Activated T-cell treated with anti-CD3 and anti-CD28 coated beads for 48 hours (primary cell): ENCODE measurements at places on chromosomes 2 and 18.

DNA sequence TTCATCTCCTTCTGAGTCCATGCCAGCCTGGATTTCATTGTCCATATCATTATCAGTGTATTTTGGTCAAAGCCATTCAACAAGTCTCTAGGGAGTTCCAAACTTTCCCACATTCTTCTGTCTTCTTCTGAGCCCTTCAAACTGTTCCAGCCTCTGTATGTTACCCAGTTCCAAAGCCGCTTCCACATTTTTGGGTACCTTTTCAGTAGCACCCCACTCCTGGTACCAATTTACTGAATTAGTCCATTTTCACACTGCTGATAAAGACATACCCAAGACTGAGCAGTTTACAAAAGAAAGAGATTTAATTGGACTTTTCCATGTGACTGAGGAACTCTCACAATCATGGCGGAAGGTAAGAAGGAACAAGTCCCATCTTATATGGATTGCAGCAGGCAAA, 47.4 kb downstream of the TANC1 start:
- DNase-seq, result no peak

- no peak for DNase-seq
These were observed 1.1 kb upstream of the HOXD8 start for GRCh38 chr2:176128172-176128981.

DNA sequence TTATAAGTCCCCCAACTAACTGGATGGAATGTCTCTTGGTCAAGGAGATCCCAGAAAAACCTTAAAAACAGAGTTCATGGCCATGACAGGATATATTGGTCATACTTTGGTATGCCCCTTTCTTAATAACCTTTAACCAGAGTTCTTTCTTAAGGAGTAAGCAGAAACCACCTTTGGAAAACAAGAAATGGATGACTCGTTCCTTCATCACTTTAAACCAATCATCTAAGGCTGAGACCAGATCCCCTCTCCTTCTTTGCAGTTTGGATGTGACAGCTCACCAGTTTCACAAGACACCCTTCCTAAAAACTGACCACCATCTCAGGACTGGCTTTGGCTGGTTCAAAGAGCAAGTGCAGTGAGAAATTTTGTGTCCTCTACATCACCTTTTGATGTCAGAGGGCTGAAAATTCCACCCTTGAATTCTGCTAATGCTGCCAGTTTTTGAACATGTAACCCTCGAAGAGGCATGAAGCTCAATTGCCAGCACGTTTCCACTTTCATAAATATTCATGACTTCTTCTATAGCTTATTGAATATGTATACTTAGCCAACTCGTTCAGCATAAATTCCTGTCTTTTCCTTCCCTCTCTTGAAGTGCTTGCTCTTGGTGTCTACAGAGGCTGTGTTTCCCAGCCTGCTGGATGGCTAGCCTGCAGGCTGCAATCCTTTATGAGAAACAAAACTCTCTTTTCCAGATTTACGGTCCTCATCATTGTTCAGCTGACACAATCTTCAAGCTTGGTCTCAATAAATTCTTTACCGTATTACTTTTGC, 1323.5 kb upstream of the TMEFF2 start:
- DNase-seq, result no peak

- no peak for DNase-seq
These were observed 5.1 kb downstream of the AFF3 start for GRCh38 chr2:100137318-100137717.

GRCh38 chr2:193845604-193846003, 1650.9 kb upstream of the TMEFF2 start:
- no peak for DNase-seq

- no peak for DNase-seq
These were observed 16.6 kb upstream of the NPAS2 start for GRCh38 chr2:100803334-100803733.

GRCh38 chr2:101644842-101645383, 52.6 kb upstream of the MAP4K4 start:
- DNase-seq, result no peak

GRCh38 chr2:40204268-40204667, 247.6 kb downstream of the SLC8A1 start:
- DNase-seq, result no peak

DNA sequence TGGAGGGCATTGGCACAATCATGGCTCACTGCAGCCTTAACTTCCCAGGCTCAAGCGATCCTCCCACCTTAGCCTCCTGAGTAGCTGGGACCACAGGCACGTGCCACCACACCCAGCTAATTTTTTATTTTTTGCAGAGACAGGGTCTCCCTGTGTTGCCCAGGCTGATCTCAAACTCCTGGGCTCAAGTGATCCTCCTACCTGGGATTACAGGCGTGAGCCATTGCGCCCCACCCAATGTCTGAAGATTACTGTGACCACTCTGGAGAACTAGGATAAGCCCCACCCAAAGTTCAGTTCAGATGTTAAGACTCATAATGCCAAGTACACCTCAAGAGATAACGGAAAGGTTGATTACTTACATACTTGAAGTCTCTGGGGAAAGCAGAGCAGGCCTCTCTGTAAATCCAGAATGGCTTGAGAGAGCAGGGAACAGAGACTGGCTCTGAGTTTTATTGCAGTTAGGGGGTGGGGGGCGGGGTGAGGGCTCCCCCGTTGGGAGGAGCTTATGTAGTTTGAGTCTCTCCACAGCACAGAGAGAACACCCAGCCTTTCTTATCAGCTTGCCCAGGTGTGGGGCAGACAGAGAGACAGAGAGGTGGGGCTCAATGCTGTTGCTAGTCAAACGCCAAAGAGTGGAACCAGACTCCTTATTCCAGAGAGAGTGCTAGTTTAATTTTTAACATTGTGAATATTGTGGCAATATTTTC, 26.5 kb upstream of the ERICH2 start:
- DNase-seq, result no peak

DNA sequence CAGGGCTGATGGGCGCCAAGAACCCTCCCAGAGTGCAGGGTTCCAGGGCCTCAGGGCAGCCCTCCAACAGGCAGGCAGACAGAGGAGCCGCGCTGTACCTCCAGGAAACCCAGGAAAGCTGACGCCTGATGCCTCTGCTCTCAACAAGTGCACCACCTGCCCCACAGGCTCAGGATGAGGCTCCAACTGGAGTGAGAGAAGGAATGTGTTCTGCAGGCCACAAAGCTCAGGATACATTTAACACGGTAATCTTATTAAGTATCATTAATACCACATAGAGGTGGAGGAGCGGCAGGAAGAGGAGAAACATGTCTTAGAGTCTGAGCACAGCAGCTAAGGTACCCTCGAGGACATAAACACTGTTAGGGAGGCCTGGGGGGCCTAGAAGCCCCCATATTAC, 155.9 kb upstream of the CAPN13 start:
- DNase-seq, result no peak

DNA sequence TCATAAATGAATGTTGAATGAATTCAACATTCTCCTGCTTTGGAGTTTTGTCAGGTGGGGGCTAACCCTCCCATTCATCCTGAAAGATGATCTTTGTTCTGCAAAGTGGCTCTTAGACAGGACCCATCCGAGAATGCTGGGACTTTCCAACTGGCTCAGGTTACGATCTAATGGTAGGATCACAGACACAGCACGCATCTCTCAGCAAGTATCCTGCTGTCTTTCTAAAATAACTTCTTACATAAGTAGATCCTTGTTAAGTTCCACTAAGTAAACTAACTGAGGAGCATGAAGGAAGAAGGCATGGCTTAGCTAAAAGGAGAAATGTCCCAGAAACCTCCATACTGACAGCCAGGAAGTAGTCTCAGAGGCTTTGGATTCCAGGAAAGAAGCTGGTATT, 23.7 kb downstream of the CYP27A1 start:
- no peak for DNase-seq

GRCh38 chr18:12821408-12821807, 62.6 kb downstream of the PTPN2 start:
- no peak for DNase-seq

GRCh38 chr18:2981212-2981728, 31.7 kb downstream of the LPIN2 start:
- DNase-seq, result no peak

DNA sequence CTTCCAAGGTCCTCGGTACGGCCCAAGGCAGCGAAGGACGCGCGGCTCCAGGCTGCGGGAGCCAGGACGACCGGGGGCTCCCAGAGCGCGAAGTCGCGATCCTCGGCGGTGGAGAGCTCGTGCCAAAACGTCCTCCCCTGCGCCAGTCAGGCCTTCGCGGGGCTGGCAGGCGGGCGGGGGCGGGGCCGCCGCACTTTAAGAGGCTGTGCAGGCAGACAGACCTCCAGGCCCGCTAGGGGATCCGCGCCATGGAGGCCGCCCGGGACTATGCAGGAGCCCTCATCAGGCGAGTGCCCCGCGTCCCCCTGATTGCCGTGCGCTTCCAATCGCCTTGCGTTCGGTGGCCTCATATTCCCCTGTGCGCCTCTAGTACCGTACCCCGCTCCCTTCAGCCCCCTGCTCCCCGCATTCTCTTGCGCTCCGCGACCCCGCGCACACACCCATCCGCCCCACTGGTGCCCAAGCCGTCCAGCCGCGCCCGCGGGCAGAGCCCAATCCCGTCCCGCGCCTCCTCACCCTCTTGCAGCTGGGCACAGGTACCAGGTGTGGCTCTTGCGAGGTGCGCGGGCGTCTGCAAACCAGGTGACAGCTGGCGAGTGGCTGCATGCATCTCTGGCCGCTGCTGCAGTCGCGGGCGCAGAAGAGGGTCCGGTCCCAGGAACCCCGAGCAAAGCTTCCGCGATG, at the start of gene CIDEA:
TSS of gene CIDEA (plus strand) at position 226 of the 684 bp plus-strand sequence. CDS start at position 249, 23 bp downstream.
- DNase-seq, result no peak

GRCh38 chr2:122543815-122544214, 788.4 kb downstream of the TSN start:
- no peak for DNase-seq

- DNase-seq, result no peak
These were observed 11.6 kb downstream of the CROCC2 start for GRCh38 chr2:240917684-240918257.

DNA sequence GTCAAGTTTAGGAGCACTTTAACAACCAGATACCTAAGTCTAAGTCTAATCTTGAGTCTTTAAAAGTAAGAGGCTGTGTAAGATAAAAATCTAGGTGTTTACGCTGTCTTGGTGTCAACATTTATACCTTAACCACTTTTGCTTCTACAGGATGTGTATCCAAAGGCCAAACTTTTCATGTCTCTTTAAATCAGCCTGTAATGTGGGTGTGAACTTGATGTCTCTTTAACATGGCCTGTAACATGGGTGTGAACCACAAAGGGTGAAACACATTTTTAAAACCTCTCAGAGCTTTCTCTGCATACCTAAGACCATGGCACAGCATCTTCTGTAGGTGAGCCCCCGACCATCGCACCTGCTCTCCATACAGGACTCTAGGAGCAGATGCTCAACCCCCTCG, 40.4 kb downstream of the SH3YL1 start:
- DNase-seq, result no peak

DNA sequence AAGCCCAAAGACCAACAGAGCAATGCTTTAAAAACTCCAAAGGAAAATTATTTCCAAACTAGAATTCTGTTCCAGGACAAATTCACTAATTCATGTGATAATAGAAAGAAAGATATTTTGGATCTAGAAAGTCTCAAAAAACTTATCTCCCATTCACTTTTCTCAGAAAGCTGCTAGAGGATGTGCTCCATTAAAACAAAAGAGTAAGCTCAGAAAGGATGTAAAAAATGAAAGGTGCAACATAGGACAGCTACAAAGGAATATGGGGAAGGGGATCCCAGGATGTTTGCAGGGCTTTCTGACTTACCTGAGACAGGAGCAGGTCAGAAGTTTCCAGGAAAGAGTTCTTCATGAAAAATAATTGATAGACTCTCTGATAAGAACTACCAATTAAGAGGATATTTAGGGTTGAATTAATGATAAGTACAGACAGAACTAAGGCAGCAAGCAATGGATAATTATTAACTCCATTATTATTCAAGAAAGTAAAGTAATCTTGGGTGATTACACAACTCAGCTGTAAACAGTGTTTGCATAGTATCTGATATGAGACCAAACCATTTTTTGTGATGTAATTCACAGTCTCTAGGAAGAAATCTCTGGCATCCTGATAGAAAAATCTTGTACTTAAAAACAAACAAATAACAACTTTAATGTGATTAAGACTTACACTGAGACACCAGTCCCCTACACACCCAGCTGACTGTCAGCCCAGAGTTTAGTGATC, 20.9 kb downstream of the LYG1 start:
- DNase-seq, result no peak

DNA sequence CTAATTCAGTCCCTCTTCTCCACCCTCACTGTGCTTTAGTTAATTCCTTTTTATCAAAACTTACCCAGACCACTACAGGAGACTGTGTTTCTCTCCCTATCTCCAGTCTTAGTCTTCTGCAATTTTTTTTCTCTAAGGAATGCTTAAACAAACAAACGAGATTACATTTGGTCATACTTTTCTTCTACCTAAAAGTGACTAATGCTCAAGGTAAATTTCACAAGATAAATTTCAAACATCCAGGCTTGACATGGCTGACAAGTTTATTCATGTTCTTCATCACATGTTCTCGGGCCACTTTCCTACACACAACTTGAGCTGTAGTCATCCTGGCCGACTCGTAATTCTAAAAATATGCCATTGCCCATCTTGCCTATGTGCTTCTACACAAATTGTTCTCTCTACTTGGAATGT, 23.2 kb upstream of the ACSL3 start:
- no peak for DNase-seq

GRCh38 chr2:42999856-43000241, 207.5 kb upstream of the HAAO start:
- DNase-seq, result no peak

- no peak for DNase-seq
These were observed 20.9 kb upstream of the LMAN1 start for GRCh38 chr18:59379772-59380522.

GRCh38 chr2:164760179-164760578, 81.4 kb downstream of the COBLL1 start:
- no peak for DNase-seq

DNA sequence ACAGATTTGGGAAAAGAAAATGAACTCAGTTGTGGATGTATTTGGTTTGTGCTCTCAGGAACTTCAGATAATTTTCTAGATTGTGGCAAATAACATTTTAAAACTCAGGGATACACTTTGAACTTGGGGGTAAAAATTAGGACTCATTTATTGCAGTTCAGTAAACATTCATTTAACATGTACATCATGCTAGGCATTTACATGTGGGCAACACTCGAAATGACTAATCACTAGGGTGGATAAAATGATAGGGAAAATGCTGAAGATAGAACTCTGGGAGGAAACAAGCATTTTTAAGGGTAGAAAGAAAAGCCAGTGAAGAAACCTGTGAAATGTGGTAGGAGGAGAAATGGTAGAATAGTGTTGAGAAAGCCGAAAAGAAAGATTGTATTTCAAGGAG, 7.8 kb downstream of the FAM117B start:
- DNase-seq, result no peak

GRCh38 chr2:239596253-239596652, 195.4 kb upstream of the HDAC4 start:
- DNase-seq, result no peak
